ENCODE measurements at places on chromosomes 16 and 17.

GRCh38 chr16:59053911-59054310 lies 319.8 kb upstream of the GOT2 start:
- DNase-seq, result no peak

DNA sequence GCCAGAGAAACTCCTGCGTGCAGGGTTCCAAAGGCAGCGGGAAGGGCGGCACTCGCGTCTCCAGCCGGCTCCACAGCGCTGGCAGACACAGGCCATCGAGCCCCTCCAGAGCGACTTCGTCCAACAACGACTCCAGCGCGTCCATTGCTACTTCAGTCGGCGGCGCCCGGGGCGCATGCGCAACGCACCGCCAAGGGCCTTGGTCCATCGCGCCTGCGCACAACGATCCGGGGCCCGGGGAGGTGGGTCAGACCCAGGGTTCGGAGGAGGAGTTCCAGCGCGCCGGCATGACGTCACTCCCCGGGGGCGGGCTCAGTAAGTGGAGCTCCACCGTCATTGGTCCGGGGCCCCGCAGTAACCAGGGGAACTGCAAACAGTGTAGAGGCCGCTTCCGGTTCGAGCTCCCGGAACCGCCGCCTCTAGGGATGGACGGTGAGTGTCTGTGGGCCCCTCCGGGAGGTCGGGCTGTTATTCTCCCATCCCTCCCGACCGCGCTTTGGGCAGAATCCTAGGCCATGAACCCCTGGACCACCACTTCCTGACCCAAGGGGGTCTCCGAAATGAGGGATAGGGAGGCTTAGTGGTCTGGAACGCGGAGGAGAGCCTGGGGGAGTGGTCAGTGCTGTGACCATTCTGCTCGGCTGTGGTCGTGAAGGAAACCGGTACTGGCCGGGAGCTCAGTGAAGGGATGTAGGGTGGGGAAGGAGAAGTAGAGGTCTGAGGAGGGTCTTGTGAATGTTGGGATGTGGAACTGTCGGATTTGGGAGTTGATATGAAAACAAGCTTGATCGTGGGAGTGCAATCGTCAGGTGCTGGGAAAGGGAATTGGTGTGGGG lies at the start of the genes GTF3C1 and KATNIP:
Gene GTF3C1, minus strand, starts transcription at position 168 of the 836 bp plus-strand sequence. Its CDS starts 23 bp downstream, at position 145.
Gene KATNIP, plus strand, starts transcription at position 399 of the 836 bp plus-strand sequence. Its CDS starts 27 bp downstream, at position 426.
- DNase-seq, result peak; percentile 96

DNA sequence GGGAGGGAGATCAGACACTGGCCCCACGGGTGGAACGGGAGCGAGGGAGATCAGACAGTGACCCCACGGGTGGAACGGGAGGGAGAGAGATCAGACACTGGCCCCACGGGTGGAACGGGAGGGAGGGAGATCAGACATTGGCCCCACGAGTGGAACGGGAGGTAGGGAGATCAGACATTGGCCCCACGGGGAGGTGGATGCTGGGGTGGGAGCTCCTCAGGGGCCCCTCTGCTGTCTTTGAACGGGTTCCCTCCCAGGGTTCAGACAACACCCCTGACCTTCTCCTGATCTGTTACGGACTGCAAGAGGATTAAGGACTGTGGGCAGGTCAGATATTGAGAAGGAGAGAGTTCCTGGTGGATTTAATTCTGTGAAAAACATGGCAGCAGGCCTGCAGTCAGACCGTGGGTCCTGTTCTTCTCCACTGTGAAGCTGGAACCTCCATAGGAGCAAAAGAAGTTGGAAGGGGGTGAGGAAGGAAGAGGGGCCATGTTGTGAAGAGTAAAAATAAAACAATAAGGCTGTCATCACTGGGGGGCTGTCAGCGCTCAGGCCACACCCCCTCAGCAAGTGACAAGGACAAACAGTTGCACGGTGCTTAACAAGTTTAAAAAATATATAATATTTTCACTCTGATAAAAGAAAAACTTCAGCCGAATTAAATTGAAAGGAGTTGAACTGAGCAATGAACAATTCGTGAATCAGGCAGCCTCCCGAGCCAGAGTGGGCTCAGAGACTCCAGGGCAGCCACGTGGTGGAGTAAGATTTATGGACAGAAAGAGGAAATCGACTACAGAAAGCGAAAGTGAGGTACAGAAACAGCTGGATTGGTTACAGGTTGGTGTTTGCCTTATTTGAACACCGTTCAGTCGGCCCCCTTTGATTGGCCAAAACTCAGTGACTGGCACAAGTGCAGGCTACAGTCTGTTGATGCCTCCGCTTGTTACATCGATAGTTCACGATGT lies 348.7 kb upstream of the TNRC6C start:
- DNase-seq, result no peak

- no peak for DNase-seq
These were observed 173.1 kb upstream of the IRX3 start for GRCh38 chr16:54459509-54460262.

DNA sequence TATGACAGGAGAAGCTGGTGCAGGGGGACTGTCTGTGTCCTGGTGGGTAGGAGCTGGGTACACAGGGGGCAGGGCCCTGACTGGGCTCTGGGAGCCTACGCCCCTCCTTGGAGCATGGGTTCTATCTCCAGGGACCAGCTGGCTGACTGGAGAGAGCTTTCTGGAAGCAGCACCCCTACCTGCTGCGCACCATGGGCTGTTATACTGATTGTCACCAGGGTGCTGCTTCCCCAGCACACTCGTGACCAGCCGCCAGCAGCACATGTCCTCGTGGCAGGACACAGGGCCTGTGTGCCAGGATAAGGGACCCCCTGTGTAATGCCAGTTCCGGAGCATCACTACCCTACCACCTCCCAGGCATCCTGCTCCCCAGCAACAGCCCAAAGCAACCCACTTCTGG lies 106.0 kb downstream of the AMFR start:
- DNase-seq, result no peak

- DNase-seq, result no peak
These were observed 2.1 kb downstream of the METTL22 start for GRCh38 chr16:8623634-8624033.

DNA sequence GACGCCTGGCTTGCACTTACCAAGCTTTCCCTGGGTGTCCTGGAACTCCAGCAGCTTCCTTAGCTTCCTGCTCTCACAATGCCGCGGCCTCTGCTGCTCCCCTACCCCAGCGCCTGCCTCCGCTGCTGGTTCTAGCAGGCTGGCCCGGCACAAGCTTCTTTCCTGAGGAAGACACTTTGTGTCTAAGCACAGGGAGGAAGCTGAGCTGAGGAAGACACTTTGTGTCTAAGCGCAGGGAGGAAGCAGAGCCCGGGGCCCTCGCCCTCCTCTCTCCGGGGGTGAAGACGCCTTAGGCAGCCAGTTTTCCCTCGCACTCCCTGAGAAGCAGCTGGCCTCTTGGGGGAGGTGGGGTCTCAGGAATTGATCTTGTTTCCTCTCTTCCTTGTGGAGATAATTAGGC lies 64.9 kb downstream of the PLD6 start:
- no peak for DNase-seq

- peak; percentile 37 for DNase-seq
These were observed 597.9 kb downstream of the KCNJ2 start for GRCh38 chr17:70767102-70767701.

GRCh38 chr16:26252598-26252997 lies 560.8 kb downstream of the HS3ST4 start:
- DNase-seq, result no peak

DNA sequence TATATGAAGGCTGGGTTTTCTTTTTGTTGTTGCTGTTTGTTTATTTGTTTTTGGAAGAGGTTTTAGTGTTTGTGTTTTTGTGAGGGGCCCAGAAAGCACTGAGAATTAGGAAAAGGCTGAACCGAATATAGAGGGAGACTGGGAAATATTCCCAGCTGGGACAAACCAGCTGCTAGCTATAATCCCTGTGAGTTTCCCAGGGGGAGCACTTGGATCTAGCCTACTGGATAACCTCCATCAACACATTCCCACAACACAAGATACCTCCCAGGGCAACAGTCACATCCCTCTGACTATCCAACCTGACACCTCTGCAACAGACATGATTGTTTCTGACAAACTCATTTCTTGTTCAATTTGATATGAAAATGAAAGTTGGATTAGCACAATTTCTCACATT lies 16.7 kb downstream of the CDH11 start:
- DNase-seq, result no peak

DNA sequence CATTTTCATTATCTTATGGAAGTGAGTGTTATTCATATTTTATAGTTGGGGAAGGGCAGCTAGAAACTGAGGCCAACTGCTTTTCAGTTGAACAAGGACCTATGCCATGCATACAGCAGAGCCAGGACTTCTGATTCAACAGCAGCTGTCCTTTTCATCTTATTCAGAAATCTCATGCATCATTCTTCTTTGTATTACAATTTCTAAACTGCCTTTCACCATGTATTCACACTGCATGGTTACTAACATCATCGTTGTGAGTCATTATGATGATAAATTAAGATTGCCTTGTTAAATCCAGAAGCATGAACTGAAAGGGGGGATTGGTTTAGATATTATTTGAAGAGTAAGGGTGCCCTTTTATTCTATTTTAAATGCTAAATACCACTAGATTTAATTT lies 1470.1 kb upstream of the GOT2 start:
- DNase-seq, result no peak

DNA sequence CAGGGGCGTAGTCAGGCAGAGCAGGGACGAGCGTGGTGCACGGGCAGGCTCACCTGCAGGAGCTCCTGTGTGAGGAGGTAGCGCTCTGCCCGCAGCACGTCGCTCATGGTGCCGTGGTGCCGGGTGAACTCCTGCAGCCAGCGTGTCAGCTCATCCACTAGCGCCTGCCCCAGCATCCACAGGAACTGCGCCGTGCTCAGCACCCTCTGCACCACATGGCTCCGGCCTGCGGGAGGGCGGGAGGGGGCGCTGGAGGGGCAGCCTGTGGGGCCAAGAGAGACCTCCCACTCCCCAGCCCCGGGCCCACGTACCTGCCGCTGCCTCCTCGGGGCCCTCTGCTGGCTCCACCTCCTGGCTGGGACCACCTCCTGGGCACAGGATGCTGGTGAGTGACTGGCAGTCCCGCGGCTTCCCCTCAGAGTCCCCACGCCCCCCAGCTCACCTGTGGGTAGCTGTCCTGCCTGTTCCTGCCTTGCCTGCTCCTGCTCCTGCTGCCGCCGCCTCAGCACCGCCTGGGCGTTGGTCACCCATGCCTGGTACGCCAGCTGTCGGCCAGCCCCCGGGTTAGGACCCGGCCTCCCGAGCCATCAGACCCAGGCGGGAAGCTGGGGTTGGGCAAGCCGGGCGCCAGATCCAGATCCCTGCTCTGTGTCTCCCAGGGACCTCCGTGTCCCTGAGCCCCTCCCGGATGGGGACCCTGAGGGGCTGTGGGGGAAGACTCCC lies 16.6 kb downstream of the CTU2 start:
- DNase-seq, result no peak

GRCh38 chr16:69435977-69436820 lies 11.8 kb downstream of the CYB5B start:
- no peak for DNase-seq

DNA sequence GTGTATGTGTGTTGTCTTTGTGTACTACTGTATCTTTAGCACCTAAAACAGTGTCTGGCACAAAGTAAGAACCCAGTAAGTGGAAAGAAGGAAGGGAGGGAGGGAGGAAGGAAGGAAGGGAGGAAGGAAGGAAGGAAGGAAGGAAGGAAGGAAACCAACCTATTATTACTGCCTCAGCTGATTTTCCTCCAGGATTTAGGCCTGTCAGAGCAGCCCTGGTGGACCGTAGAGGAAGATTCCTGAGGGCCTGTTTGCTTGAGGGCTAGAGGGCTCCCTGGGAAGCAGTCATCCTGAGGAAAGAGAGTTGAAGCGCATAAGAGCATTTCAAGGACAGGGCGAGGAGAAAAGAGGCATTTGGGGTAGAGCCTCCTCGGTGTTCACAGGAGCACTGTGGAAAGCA lies 61.5 kb downstream of the WSB1 start:
- no peak for DNase-seq

DNA sequence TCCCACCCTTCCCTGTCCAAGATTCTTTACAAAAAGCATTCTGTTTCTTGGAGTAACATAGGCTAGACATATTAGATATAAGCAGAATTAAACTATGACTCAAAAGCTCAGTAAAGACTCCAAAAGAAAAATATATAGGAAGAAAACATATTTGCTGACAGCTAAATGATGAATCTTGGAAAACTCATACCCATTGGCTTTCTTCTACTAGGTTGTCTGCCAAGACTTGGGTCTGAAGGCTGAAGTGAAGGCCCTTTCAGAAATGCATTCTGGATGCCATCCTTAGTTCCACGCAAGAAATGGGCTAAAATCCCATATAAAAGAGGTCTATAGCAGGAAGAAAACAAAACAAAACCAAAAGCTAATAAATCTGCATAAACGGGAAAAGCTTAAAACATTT lies 15.1 kb downstream of the CEP20 start:
- DNase-seq, result no peak

DNA sequence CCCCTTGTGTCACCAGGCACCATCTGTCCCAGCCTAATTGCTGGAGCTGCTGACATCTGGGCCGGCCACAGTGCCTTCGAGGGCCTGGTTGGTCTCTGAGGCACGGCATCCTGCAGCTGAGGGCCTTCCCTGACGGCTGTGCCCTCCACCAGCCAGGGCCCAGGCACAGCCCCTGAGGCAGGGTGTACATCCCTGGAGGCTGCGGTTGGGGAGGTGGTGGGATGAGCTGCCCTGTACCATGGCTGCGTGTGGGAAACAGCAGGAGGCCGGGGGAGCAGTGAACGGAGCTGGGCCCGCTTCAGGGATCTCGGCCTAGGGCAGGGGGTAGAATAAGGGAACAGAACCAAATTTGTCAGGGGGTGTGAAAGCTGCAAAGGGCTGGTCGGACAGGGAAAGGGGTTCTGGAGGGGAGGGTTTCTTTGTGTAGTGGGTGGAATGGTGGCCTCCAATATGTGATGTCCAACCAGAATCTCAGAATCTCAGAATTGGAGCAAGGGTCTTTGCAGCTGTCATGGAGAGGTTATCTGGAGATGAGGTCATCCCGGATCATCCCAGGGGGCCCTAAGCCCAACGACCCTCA lies 10.0 kb upstream of the SLC38A10 start:
- no peak for DNase-seq

DNA sequence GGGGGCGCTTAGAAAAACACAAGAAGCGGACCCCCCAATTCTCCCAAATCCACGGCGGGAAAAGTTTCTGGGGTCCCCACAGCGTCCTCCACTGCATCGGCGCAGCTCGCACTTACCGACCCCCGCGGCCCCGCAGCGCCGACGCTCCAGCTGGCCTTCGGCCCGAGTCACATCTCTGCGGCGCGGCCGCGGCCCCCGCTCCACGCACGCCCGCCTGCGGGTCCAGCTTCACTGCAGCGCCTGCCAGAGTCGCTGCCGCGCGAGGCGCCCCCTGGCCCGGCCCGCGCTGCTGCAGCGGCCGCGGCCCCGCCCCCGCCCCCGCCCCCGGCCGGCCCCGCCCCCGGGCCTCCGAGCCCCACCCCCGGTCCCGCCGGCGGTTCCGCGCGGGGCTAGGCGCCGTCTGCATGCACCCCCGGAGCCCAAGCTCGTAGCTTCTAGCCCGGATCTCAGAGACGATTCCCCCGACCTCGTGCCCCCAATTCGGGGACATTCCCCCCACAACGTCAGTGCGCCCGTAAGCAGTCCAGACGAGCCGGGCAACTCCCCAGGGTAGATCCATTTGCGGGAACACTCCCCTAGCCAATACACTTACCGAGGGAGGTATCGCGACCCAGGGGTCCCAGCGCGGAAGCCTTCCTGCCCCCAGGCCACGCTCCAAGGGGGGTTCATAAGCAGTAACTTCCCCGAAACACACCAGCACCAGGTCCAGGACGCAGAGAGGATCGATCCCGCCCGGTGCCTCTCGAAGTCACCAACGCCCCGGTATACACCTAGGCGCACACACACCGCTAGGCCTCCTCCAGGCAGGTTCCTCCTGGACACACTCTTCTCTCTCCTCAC lies at the start of gene GPRC5B:
Gene GPRC5B, minus strand, starts transcription at position 238 of the 840 bp plus-strand sequence. CDS start 12,003 bp downstream, outside the sequence.
- DNase-seq, result no peak

- DNase-seq, result no peak
These were observed 22.5 kb upstream of the C16orf78 start for GRCh38 chr16:49351096-49351487.

- no peak for DNase-seq
These were observed 10.5 kb upstream of the CYLD start for GRCh38 chr16:50731130-50731988.
